ENCODE measurements at places on chromosomes 4 and X. TPM values are rescaled to one million over a fixed set of nuclear protein-coding genes. Genes with fewer than 3 reads are reported as not detected.

DNA sequence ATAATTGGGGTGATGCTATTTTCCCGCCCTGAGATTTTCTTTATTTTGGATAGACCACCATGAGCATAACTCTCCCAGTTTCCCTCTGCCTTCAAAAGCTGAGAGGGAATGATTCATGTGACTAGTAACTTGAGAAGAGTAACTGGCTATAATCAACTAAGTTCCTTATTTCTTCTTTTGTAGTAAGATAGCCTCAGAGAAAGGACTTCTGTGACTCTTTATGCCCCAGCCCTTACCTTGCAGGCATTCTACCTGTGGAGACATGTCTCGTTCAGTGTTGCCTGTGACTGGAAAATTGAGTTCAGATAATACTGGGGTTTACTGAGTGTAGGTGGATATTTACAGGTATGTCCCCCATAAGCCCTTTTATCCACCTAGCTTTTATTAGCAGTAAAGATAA lies 715.4 kb upstream of the HS3ST1 start:
- H3K27me3 ChIP-seq, result no peaks in the 10 kb centered on the region
- H3K4me1 ChIP-seq, result no peaks in the 10 kb centered on the region
- DNase-seq, result no peak
- no peak overlapping the region for H3K4me3 ChIP-seq
- H3K27ac ChIP-seq, result no peak overlapping the region

GRCh38 chrX:22056235-22056634 lies 24.1 kb downstream of the PHEX start:
- H3K36me3 ChIP-seq, result no peaks in the 10 kb centered on the region
- no peak overlapping the region for H3K4me3 ChIP-seq
- no peaks in the 10 kb centered on the region for H3K4me1 ChIP-seq
- H3K27me3 ChIP-seq, result no peaks in the 10 kb centered on the region
- H3K27ac ChIP-seq, result no peak overlapping the region

GRCh38 chr4:86400216-86400615 lies 40.4 kb upstream of the MAPK10 start:
- H3K27ac ChIP-seq, result no peak overlapping the region
- H3K4me1 ChIP-seq, result no peaks in the 10 kb centered on the region
- DNase-seq, result no peak
- no peak overlapping the region for H3K4me3 ChIP-seq
- H3K27me3 ChIP-seq, result no peaks in the 10 kb centered on the region

DNA sequence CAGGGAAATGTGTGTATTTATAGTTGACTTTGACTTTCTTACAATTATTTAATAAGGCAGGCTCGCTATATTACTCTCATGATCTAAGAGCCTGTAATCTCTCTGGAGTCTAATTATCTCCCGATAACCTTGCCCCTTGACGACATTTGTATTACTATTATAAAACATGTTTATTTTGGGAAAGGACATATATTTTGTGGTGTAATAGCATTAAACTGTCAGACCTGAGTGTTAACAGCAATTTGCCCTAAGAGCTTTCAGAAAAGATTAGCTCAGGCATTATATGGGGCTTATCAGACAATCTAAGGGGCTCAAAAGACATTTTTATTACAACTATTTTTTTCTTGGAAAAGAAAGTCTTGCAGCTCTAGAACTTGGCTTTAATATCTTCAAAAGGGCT lies 427.9 kb upstream of the SLIT2 start:
- H3K27ac ChIP-seq, result no peak overlapping the region
- no peaks in the 10 kb centered on the region for H3K27me3 ChIP-seq
- no peaks in the 10 kb centered on the region for H3K36me3 ChIP-seq
- H3K4me1 ChIP-seq, result no peaks in the 10 kb centered on the region

GRCh38 chr4:105965183-105965800 lies 70.0 kb downstream of the NPNT start:
- no peaks in the 10 kb centered on the region for H3K4me1 ChIP-seq
- H3K4me3 ChIP-seq, result no peak overlapping the region
- H3K27ac ChIP-seq, result peak overlapping the region; percentile 0
- DNase-seq, result no peak
- H3K36me3 ChIP-seq, result no peaks in the 10 kb centered on the region

DNA sequence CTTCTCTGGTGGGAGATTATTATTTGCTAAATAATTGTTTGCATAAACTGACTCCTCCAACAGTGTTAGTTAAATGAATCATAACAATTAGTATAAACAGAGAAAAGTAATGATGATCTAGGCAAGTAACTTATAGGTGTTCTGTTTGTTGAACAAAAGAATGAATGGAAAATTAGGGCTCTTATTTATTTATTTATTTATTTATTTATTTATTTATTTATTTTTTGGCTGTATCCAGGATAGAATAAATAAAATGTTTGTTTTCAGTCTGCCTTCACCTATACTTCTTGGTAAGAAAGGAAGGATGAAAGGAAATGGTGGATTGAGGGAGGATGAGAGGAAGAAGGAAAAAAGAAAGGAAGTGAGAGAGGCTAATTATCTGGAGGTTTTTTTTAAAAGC lies 561.6 kb upstream of the MAGEB2 start:
- no peak overlapping the region for H3K4me3 ChIP-seq
- no peaks in the 10 kb centered on the region for H3K27me3 ChIP-seq
- H3K36me3 ChIP-seq, result no peaks in the 10 kb centered on the region
- DNase-seq, result no peak
- no peaks in the 10 kb centered on the region for H3K4me1 ChIP-seq
- H3K27ac ChIP-seq, result no peak overlapping the region

DNA sequence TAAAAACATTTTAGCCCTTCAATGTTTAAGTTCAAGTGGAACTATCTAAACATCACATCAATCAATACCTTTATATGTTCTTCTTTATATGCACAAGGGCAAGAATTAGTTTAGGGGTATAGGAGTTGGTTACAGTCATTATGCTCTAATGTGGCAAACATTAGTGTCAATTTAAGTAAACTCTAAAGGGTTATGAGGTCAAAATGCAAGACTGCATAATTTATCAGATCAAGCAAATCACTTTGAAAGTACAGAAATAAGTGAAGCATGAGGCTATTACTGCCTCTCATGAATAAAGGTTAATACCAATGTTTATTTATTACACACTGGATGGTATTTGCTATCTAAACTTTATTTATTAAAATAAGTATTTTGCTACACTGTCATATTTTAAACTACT lies 59.7 kb downstream of the MAB21L2 start:
- H3K27ac ChIP-seq, result no peak overlapping the region
- no peak overlapping the region for H3K4me3 ChIP-seq
- no peaks in the 10 kb centered on the region for H3K27me3 ChIP-seq

DNA sequence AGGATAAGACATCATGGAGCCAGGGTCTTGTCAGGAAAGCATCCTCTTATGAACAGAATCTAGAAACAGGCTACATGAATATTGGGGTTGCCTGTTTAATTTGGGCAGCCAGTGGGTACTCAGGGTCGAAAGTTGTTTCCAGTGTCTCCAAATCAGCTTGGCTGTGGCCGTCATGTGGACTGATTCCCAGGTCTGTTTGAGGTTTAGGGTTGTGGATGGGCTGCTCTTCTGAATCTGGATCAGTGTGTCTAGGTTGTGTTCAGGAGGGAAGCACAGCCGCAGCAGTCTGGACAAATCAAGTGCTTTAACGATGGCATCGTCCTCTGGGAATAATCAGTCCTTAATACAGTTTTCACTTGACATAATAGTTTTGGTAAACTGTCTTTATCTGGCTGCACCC lies 94.3 kb downstream of the GATB start:
- no peak overlapping the region for H3K4me3 ChIP-seq
- no peaks in the 10 kb centered on the region for H3K27me3 ChIP-seq
- H3K36me3 ChIP-seq, result no peaks in the 10 kb centered on the region
- DNase-seq, result no peak
- no peak overlapping the region for H3K27ac ChIP-seq

GRCh38 chrX:130975947-130976346 lies 72.9 kb upstream of the ENOX2 start:
- DNase-seq, result peak; percentile 42
- H3K27me3 ChIP-seq, result peaks cover 4% of the 10 kb centered on the region
- H3K4me1 ChIP-seq, result no peaks in the 10 kb centered on the region
- H3K27ac ChIP-seq, result no peak overlapping the region
- H3K36me3 ChIP-seq, result no peaks in the 10 kb centered on the region

Gene CT83
- not detected for total RNA-seq

Gene GABRA4
- 0.08 TPM for total RNA-seq

Gene GAB3
- 1.2 TPM for total RNA-seq

Gene PCDH11X
- 0.05 TPM for total RNA-seq

Gene PASD1
- total RNA-seq, result not detected

All from colonic mucosa (tissue), 4 donors.